ENCODE measurements at places on chromosomes 1 and 21.

- DNase-seq: no peak
Measured at GRCh38 chr21:38077569-38077968, 161.3 kb upstream of the KCNJ6 start.

DNA sequence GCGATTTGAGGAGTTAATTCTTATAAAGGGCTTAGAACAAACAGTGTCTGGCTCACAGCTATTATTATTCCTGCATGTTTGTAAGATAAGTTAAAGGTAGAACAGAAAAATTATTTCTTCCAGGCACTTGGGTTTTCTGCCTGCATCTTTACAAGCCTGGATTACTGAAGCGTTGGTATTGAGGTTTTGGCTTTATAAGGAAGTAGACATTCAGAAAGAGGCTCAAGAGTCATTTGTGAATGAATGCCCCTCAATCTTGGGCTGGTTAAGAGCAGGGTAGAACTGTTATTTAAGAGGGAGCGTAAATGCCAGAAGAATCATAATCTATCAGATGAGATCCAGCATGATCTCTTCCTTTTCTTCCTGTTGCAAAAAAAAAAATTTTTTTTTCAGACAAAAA lies 77.3 kb upstream of the ARID1A start:
- no peak for DNase-seq

DNA sequence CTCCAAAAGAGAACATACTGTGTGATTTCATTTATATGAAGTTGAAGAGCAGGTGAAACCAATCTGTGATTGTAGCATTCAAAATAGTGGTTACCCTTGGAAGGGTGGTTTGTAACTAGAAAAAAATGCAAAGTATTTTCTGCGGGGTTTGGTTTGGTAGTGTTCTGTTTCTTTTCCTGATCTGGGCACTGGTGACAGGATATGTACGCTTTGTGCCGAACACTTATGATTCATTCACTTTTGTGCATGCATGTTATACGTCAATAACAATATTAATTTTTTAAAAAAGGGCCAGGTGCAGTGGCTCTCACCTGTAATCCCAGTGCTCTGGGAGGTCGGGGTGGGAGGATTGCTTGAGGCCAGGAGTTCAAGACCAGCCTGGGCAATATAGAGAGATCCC lies 63.8 kb downstream of the CD34 start:
- peak; percentile 97 for DNase-seq

DNA sequence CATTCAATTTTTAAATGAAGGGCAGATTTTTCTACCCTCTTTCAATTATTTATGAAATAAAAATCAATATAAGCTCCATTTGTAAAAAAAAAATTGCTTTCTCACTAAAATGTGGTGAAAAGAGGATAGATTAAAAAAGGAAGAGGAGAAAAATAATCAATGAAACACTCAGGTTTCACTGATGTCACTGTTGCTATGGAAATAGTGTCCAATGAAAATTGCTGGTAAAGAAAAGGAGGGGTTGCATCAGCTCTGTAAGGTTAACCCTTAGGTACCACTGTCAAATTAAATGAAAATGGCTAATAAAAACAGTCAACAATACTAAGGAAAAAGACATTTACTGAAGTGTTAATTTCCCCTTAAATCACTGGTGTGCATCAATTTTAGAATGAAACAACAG lies 91.6 kb upstream of the TTC39A start:
- no peak for DNase-seq

DNA sequence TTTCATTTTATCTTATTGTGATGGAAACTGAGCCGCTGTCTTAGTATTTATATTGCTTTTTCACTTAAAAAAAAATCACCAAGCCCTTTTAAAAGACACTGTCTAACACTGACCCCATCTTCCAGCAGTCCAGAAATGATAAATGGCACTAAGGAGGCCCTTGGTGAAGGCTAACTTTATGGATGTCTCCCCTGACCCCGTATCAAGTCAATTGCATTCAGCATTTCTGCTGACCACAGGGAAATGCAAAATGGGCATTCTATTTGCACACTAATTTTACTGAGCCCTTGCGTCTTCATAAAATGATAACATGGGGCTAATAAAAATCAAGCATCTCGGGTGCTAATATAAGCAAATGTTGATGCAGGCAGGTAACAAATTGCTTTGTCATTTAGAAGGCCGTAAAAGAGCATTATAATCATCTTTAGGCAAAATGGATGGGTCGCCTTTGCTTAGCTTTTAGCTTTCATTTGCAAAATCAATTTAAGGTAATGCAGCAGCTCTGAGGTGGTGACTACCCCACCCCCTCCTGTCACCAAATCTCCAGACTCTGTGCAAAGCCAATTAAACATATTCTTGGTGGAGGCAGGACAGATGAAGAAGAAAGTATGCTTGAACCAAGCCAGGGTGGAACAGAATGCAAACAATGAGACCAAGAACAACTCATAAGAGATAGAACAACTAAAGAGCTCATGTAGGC lies 110.8 kb downstream of the BEND5 start:
- no peak for DNase-seq

DNA sequence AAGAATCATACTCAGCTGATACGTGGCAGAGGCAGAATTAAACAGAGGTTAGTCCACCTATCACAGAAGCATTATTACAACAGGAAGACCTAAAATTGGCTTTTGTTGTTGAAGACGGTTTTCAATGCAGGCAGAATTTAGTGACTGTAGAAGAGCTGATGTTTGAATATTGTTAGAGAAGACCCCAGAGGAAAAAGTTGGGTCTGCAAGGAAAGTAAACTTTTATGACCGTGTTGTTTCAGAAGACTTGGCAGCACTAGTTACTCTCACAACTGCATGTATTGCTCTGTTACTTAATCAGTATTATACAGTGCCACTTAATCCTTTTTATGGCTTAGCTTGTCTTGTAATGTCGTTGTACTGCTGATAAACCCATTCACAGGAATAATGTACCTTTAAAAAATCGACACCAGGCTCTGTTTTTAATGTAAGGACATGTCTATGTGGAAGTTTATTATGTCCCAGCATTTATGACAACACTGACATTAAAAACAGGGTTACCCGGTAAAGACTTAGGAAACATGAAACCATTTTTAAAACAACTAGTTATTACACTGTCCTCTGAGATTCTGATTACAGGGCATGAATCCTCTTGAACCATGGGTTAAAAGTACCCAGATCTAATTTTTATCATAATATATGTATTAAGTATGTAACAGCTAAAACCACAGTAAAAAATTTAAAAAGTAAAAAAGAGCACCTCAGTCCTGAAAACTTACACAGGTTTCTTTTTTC lies 235.4 kb downstream of the TTLL7 start:
- no peak for DNase-seq

- no peak for DNase-seq
Measured at GRCh38 chr1:41484402-41485241, at the start of gene EDN2. TSS of gene EDN2 (minus strand) at chr1:41484683. CDS start at chr1:41484601, 82 bp downstream.

DNA sequence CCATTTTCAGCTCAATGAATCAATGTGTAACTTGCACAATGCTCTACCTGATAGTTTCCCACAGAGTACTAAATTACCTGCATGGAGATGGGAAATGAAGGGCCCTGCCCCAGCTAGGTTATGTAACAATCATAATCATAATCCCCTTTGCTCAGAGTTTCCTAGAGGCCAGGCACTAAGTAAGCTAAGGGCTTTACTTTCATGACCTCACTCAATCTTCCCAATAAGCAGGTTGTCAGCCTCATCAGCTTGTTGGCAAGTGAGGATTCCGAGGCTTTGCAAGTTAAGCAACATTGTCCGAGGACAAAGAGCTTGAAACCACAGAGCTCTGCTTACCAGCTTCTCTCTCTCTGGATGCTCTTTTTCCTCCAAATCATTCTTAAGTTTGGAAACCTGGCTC lies 64.1 kb upstream of the NTPCR start:
- no peak for DNase-seq

DNA sequence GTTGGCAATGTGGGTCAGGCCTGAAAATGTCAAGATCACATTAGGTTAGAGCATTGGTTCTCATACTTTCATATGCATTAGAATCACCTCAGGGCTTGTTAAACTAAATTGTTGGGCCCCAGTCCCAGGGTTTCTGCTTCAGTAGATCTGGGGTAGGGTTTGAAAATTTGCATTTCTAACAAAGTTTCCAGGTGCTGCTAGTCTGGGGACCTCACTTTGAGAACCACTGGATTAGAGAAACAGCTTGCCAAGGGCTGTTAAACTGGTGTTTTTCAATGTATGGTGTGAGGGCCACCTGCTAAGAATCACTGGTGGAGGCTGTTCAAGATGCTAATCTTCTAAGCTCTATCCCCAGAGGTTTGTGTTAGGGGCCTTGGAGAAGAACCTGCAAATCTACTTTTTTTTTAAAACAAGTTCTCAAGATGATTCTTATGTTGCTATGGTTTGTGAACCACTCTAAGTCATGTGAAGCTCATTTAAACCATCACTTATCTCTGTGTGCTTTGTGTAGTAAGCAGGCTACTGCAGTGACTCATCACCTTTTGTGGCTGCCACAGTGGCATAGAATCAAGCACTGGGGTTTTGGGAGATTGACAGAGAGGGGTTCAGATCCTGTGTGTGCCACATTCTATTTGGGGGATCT lies 152.2 kb downstream of the S1PR1 start:
- DNase-seq: no peak

- peak; percentile 65 for DNase-seq
Measured at GRCh38 chr1:83999316-83999819, 436 bp upstream of the TTLL7 start.

DNA sequence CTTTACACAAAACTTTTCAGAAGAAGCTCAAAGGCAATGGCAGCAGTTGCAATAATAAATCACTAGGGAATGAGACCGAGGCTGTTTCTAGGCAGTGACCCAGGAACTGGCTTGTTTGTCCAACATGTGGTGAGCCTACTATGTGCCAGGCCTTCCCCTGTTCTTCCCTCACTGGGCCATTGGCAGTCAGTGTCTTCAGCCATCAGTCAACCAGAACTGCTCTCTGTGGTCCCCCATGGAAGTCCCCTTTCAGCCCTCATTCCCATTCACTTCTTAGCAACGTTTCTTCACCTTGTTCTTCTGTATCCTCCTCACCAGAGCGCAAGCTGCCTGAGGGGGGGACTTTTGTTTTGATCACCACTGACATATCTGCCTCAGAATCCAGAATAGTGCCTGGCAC lies 274.1 kb downstream of the RRAGC start:
- no peak for DNase-seq

DNA sequence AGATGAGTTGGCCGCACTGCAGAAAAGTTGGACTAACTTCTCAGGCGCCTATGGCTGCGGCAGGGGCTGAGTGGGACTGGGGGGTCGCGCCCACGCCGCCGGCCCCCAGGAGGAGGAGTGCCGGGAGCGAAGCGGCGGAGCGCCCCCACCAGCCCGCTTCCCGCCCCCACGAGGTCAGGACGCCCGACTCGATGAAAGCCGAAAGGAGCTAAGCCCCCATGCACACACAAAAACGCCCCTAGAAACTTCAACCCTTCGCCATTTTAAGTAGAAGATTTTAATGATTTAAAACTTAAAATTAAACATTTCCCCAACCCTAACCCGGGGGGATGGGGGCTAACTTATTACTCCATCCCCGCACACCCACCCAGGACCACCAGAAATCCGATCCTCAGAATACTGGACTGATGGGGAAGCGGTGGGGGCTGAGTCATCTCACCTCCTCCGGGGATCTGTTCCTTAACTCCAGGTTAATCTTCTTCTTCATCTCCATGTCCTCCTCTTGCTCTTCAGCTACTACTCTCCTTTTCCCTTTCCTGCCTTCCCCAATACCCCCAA lies 539 bp downstream of the ANP32E start:
- DNase-seq: no peak

DNA sequence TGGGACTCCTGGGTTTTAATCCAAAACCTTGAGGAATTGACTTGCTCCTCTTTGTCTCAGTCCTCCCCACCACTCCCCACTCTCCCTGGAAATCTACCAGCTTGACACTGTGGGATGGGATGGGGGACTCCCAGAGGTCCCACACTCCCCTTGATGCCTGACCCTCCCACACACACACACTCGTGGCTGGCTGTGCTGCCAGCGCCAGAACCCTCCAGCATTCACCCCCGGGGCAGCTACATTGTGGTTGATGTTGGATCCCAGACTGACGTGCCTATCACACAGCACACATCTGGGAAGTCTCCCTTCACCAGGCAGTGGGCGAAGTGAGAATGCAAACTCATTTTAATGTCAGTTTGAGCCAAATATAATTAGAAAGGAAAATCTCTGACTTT lies 10.0 kb downstream of the KIRREL1 start:
- DNase-seq: no peak

DNA sequence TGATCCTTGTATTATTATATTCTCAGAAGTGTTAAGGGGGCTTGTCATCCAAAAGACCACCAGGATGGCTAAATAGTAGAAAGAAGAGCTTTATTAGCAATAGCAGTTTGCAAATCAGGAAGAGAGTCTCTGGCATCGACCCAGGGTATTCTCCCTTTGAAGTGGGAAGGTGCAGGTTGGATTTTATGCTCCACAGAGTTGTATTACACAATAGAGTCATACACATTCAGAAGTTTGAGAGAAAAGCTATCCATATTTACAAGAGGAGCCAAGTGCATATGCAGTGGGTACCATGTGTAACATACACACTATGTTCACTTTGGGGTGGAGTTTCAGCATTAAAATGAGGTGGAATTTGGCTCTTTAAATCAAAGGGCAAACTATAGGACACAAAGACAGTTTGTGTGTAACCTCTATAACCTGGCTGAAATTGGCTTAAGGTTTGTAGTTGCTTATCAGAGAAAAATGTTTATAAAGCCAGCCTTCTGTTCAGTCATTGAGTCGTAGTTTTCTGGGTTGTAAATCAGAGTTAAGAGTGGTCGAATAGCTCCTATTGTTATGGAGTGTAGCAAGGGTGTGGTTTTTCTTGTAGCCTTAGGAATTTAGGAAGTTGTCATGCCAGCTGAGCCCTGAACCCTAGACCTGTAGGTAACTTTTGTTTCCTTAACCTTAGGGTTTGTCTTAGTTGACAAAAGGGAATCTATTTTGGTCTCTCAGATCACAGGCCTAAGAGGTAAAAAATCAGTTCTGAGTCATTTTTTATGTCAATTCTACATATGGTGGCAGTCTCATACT lies 125.3 kb downstream of the DNM3 start:
- DNase-seq: no peak

DNA sequence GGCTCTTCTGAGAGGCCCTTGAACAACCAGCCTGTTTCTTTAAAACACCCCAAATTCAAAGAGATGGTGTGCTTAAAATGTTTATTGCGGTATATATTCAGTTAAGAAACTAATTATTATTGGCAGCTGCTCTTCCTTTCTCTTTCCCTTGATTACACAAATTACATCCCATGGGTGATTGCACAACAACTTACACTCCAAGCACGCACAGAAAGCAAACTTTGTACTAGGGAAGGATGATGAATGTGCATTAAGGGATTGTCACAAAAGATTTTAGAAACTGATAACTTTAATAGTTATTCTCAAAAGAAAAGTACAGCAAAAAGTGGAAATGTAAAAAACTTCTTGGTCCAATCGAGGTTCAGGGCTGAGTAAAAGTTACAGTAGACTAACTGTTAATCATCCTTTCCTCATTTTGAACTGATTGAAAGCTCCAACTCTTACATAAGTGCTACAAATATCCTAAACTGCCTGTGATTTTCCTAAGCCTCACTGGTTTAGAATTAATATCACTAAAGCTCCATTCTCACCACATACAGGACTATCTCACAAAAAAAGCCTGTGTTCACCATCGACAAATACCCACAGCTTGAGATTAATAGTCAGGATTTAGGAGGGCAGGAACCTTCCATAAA lies 153.4 kb downstream of the TTLL7 start:
- no peak for DNase-seq

- DNase-seq: peak; percentile 77
Measured at GRCh38 chr1:202964791-202965410, 2.2 kb downstream of the CYB5R1 start.
